ENCODE measurements at places on chromosomes 1 and 21. TPM values are rescaled to one million over a fixed set of nuclear protein-coding genes. Genes with fewer than 3 reads are reported as not detected.

Gene MUTYH
- total RNA-seq, result 23.2 TPM

Gene LRRC38
- not detected for total RNA-seq

DNA sequence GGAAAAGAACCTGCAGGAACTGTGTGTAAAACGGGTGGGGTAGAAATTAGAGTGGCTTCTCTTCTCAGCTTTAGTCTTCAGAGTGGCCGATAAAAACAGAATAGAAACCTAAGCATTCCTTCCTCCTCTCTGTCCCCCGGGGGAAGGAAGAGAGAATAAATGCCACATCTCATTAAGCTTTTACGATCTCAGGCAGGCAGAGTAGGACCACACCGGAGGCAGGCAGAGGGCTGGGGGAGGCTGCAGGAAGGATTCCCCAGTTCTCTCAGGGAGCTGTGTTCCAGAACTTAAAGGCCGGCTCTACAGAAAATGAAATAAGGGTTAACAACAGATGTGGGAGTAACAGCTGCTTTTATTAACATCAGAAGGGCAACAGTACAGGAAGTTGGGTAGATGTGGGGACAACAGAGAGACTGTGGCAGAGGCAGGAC is 24.5 kb upstream of the MEF2D start:
- DNase-seq, result no peak

DNA sequence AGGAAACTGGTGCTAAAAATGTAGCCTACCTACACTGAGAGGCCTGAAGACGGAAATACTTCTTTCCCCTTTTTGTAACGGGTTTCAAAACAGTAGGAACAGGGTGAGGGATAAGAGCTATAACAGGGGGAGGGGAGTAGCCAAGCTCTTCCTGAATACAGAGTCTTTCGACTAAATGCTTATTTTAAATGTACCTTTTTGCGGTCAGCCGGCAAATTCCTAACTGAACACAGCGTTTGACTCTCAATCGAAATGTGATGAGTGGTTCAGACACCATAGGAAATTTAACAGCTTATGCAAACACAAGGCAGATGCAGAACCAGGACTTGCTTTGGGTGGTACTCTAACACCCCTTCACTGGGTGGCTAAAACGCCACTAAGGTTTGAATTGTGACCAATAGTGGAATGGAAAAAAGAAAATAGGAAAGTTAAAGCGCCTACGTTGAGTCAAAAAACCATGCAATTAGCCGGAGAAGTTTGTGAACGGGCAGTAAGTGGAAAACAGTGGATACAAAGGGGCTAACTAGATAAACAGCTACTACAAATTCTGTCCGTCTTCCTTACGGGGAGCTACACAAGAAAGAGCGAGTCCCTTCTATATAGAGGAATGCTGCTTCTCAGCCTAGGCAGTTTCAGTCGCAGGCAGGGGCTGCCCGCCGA is 1.7 kb downstream of the EGLN1 start:
- no peak for DNase-seq

DNA sequence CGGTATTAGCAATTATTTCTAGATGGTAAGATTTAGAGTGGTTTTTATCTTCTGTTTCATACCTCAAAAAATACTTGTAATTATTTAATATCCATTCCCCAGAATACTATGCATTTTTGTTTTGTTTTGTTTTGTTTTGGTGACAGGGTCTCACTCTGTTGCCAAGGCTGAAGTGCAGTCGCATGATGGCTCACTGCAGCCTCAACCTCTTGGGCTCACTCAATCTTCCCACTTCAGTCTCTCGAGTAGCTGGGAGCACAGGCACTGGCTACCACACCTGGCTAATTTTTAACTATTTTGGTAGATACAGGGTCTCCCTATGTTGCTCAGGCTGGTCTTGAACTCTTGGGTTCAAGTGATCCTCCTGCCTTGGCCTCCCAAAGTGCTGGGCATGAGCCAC is 252.7 kb downstream of the AKT3 start:
- no peak for DNase-seq

DNA sequence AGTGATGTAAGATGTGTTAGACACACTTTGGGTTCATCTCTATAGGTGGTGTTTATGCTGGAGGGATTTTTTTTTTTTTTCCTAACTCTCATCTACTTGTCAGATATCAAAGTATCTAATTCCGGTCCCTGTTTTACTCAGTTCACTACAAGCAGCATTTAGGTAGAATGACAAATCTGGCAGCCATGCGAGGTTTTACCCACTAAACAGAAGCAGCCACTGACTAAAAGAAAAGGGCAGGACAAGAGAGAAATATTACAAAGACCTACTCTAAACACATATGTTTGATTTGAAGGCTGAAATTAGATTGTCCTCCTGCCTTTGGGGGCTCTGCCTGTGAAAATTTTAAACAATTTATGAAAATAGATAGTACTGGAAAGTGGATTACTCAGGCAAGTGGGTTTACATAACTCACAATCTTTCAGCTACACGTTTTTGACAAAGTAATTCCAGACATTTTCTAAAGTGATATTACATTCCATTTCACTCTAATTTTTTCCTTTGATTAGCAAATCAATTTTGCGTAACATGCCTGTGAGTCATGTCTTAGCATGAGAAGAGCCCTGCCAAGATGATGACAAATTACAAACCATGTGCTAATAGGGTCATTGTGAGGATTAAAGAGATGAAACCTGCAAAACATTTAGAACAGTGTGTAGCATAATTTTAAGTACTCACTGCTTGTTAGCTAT is 172.6 kb downstream of the PLA2G4A start:
- no peak for DNase-seq

Gene RIPPLY3
- total RNA-seq, result not detected

DNA sequence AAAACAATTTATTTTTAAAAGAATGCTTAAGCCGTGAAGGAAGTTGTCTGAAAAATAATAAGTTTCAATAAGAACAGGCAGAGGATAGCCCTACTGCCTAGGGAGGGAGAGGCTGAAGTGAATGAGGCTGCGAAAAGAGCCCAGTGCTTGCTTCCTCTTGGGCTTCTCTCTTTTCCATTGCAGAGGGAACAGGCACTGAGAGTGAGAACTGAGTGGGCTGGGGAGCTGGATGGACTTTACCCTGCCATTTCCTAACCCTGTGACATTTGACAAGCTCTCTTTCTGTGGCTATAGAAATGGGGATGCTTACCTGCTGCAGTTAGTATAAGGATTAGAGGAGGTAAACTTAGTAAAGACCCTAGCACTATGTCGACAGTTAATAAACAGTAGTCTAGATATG is 30.0 kb downstream of the TENT5C start:
- DNase-seq, result no peak

Gene CCDC30
- total RNA-seq, result 15.4 TPM

Gene PTAFR
- total RNA-seq, result 4.7 TPM

Gene CD5L
- total RNA-seq, result 1.2 TPM

Gene DUSP10
- 5.3 TPM for total RNA-seq

GRCh38 chr1:228507961-228508652 is 20.9 kb downstream of the RNF187 start:
- no peak for DNase-seq

DNA sequence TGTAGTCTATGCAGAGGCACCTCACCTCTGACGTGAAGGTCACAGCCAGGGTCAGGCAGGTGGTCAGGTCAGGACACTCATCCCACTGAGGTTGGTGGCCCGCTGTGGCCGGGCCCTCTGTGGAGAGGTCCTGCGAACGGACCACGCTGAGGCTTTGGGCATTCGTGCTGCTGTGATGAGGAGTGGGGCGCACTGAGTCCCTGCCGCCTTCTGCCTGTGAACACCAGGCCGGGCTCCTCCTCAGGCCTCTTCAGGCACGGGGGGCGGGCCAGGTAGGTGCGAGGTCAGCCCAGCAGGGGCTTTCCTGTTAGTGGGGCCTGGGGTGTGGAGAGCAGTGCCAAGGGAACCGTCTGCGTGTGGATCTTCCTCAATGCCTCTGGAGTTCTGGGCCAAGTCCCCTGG is 39.0 kb downstream of the COQ8A start:
- no peak for DNase-seq

Gene NBPF3
- 9.5 TPM for total RNA-seq

- no peak for DNase-seq
Observed at GRCh38 chr1:36922593-36923426, 111.5 kb downstream of the GRIK3 start.

- DNase-seq, result no peak
Observed at GRCh38 chr1:218660678-218661053, 315.5 kb downstream of the TGFB2 start.

DNA sequence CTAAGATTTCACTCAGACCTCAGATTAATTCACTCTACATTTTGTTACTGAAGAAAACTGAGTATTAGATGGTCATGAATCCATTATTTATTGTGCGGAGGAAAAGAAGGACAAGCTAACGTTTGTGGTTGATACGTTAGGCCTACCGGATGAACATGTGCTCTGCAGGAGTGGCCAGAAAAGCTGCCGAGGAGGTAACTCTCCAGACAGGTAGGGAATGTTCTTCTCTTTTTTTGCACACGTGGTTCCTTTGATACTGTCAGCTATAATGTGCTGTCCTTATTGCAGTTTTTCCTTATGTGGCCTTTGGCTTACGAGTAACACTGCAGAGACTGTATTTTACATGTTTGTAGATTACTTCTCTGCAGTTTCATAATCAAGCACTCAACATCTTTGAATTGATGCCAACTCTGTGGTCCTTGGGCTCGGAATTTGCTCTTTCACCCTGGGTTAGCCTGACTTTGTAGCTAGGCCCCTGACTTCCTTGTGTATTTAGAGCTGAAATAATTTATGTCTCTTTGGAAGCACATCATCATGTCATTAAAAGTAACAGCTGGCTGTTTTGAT is 13.6 kb downstream of the MTR start:
- no peak for DNase-seq

GRCh38 chr1:106515375-106515774 is 541.1 kb upstream of the PRMT6 start:
- no peak for DNase-seq

Gene PAQR6
- total RNA-seq, result 8.6 TPM
